ENCODE measurements at places on chromosomes 1 and 21.

GRCh38 chr1:233364026-233364425, 36.5 kb downstream of the MAP3K21 start:
- no peak for DNase-seq

GRCh38 chr21:40672602-40673001, 174.4 kb downstream of the DSCAM start:
- DNase-seq: no peak

GRCh38 chr1:246271516-246271915, 235.6 kb downstream of the SMYD3 start:
- no peak for DNase-seq

DNA sequence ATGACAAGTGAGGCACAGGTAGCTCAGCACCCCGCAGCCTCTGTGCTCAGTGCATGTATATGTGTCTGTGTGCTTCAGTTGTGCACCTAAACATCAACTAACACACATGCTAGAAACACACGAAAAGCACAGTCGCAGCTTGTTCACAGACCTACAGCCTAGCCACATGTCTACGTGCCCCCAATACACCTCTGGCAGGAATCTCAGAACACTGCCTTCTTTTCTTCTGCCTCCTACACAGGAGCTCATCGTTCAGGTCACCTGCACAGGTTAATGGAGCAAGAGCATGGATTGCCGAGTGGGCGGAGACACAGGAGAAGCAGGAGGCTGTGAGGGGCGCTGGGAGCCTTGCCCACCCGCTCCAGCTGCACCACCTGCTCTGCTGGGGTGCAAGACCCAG, 31.7 kb downstream of the CTNNBIP1 start:
- DNase-seq: no peak

DNA sequence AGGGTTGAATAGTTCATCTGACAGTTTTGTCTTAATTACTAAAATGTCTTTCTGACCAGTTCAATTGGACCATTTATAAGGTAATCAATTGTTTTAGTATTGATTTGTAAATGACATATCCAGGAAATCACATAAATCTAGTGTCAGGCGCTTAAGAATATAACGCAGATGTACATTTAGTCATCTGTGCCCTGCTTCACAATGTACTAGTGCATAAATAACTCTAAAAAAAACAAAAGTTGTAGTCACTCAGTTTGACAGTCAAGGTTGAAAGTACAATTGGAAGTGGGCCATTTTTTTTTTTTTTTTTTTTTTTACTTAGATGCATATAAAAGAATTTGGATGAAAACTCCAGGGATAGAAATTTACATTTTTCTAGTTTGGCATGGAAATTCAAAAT, 490.4 kb downstream of the PTPRC start:
- no peak for DNase-seq

- DNase-seq: no peak
These were observed 123.6 kb downstream of the TGFB2 start for GRCh38 chr1:218468711-218469110.

DNA sequence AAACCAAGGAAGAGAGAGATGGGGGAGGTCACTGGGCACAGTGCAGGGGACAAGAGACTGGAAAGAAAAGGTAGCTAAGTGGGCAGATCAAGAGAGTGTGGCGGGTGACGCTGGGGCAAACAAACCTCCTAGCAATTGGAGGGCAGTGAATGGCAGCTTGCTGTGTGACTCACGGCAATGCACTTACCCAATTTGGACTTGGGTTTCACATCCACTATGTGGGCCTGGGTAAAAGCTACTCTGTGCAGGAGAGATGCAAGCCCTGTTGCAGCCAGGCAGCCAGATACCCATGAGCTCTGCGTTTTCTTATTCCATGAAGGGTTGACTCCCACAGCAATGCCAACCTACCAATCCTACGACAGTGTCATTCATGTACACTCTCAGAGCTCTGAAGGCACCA, 9.5 kb downstream of the PLXNA2 start:
- DNase-seq: no peak

GRCh38 chr1:82700476-82700875, 899.7 kb downstream of the ADGRL2 start:
- DNase-seq: no peak

DNA sequence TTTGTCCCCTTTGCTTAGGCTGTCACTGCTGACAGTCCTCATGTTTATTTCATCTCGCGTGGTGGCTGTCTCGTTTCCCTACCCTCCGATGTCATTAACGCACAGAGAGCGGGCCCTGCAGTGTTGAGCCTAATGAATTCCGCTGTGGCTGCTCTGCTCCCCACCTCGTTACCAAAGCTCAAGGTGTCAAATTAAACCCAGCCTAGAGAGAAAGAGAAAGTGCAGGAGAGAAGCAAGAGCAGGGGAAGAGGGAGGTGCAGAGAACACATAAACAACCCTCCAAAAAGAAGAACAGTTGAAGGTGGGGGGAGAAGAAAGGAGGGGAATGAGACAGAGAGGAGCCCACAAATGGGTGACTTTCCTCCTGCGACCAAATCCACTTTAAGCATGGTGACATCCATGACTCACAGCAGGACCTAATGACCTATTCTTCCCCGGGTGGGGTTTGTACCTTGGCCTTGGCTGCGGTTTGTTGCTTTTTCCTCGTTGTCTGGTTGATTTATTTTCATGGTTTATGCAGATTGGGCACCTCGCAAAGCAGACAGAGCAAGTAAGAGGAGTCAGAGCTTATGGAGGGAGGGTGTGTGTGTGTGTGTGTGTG, 92.5 kb downstream of the PBX1 start:
- peak; percentile 73 for DNase-seq

DNA sequence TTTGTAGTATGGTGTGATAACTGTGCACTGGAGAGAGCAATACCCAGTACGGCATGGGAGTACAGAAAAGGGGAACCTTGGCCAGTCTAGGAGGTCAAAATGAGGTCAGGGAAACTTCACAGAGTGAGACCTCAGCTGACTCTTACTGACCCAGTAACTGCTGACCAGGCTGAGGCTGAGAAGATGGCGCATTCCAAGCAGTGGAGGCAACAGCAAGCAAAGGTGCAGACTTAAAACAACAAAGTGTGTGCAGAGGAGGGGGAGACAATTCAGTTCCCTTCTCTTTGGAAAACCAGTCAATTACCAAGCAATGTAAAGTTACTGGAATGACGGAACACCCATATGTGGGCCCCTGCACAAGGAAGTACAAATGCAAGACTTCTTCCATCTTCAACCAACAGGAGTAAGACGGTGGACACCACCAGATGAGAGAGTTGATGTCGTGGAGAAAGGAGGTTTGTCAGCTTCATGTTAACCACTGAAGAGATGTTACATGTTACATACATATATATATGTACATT, 54.6 kb upstream of the PRDX6 start:
- no peak for DNase-seq

DNA sequence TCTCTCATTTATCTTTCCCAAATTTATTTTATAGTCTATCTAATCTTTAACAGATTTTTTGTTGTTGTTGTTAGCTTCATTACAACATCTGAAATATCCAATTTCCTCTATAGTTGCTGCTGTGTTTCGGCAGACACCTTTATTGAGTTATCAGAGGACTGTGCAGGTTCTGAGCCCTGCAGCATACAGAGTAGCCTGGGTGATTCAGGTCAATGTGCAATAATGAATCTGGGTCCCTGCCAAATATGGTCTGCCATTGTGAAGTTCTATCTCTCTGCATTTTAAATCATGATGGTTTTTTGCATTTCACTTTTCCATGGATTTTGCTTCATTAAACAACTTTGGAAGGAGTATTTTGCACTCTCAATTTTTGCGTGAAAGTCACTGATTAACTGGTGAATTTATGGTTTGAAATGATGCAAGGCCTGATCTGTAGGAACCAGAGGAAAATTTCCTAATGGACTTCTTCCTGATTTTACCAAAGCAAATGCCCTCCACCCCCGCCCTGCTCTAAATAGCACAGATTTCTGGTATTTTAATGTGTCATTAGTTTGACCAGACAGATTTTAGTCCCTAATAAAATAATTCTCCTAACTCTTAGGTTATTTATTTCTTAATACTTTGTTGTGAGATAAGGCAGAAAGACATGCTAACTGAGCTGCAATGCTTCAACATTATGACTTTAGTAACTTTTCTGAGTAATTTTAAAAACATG, 402.3 kb downstream of the PTBP2 start:
- DNase-seq: no peak

DNA sequence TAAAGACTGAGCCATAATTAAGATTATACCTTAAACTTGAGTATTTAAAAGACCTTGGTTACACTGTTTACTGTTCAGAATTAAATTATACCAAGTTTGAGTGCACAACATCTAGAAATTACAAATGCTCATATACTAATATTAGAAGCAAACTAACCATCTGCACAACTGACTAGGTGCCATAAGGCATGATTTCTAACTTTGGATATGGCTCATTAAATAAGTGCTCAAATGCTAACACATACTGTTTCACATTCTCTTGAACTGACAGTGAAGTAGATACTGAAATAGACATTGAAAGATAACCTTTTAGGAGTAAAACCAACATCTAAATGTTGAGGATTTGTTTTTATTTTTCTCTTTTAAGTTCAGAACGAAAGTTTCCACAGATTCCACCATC, 74.1 kb downstream of the PRKAA2 start:
- no peak for DNase-seq

GRCh38 chr1:227560393-227561173, 2.8 kb upstream of the ZNF678 start:
- no peak for DNase-seq

- DNase-seq: no peak
These were observed 320 bp downstream of the C1orf174 start for GRCh38 chr1:3899754-3900149.

GRCh38 chr1:37036667-37037053, 2.3 kb upstream of the GRIK3 start:
- DNase-seq: no peak

DNA sequence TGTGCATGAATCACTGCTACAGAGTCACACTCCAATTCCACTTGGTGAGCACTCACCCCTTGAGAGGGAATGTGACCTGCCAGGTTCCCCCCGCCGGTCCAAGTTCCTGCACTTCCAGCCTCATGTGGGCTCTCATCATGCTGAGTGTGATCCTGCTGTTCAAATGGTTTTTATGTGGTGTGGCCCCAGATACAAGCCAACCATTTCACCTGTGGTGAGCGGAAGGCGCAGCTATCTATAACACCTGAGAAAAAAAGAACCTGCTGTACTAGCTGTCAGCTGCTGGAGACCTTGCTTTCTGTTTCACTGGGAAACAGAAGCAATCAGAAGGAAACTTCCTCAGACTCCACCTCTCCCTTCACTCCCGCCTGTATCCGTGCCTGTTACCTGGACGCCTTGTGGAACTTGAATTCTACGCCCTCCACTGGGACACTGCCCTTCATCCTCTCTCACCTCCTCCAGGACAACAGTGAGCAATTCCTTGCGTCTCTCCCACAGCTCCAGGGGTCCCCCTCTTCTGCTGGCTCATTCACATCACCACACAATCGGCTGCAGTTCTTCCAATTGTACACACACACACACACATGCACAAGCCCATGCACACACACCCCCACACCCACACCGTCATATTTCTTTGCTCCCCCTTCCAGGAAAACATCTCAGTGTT, 64.4 kb upstream of the RPL11 start:
- no peak for DNase-seq

- no peak for DNase-seq
These were observed 5.5 kb downstream of the EPHA10 start for GRCh38 chr1:37759451-37759850.

DNA sequence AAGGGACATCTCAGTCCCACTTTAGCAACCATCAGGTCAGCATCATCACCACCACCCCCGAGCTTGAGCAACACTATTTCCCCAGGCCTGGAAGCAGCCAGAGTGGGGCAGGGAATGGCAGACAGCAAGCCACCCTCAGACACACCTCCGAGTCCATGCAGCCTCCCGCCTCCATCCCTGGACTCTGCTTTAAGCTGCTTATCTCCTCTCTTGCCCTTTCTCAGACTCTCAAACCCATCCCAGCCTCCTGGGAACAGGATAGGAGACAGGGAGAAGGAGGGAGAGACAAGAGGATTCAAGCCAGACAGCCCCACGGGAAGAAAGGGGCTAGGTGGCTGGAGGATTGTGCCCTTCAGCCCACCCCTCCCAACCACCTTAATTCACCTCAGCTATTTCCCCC, 1.7 kb downstream of the PIAS3 start:
- no peak for DNase-seq

DNA sequence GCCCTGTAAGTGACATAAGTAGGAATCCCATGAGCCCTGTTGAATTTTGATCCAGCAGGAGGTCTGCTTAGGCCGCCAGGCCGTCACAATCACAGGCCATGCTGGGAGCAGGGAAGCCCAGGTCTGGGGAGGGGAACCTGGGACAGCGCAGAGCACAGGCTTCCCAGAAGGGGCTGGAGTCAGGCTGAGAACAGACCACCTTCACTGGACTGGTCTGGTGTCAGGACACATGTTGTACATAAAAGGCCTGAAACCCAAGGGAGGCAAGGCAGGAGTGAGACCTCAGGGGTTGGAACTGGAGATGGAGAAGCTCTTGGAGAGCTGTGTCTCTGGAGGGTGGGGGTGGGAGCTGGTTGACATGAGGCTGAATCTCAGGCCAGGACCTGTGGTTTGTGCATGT, 63.3 kb upstream of the ARTN start:
- no peak for DNase-seq

DNA sequence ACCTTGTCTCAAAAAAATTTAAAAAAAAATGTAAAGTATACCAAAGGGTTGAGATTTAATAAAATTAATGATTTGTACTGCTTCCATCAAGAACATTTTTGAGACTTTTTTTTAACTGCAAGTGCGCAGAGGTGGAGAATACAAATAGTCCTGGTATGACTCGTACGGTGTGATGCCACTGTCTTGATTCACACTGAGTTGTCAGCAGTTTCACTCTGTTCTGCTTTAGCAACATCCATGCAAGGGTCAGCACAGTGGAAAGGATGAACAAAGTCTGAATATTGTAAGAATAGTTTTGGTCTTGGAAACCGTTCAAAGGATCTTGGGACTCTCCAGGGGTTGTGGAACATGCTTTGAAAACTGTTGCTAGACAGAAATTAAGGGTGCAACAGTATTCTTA, 40.2 kb downstream of the EXO1 start:
- DNase-seq: peak; percentile 76

DNA sequence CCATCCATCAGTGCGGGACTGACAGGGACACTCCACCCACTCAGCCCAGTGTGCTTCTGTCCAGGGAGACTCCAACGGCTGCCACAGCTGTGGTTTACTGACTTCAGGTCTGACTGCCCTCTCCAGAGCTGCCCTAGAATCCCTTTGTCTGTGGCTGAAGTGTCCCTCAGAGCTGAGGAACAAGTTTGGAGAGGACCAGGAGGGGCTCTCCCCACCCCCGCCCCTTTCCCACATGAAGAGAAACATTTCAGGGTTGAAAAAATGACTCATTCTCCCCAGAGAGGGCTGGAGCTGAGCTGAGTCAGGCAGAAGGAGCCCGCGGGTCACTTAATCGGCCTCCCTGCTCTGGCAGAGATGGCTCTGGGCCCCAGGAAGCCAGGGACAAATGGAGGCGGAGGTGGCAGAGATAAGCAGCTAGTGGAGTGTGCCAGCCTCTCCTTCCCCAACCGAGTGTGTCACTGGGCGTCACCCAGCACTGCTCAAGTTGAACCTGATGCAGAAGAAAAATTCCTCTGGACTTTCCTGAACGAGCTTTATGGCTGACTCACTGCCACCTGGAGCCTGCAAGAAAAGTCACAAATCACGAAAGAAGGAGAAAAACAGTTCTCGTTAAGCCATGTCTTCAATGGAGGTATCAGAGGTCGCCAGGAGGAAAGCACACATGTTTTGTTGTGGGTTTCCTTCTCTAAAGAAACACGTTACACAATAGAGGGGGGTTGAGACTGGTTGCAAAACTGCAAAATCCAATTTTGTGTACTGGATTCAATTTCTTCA, 34.3 kb upstream of the ECE1 start:
- DNase-seq: peak; percentile 91

All from astrocyte of the spinal cord (primary cell).